ENCODE measurements at places on chromosomes 6 and 20.
A peak's percentile ranks its signal among the peaks of the same experiment; 100 is the strongest.

DNA sequence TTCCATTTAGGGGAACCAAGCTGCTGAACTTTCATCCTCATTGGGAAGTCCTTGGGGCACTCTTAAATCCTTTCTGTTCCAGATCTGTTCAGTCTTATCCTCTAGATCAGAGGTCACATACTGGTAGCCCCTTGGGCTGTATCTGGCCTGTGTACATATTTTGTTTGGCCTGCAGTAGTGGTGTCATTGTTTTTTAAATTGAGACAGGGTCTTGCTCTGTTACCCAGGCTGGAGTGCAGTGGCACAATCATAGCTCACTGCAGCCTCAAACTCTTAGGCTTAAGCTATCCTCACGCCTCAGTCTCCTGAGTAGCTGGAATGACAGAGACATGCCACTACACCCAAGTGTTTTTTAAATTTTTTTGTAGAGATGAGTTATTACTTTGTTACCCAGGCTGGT, 14.8 kb downstream of the RALY start:
- DNase-seq = no peak

- no peak for DNase-seq
These were observed 17.5 kb downstream of the MMP24 start for GRCh38 chr20:35243986-35244385.

DNA sequence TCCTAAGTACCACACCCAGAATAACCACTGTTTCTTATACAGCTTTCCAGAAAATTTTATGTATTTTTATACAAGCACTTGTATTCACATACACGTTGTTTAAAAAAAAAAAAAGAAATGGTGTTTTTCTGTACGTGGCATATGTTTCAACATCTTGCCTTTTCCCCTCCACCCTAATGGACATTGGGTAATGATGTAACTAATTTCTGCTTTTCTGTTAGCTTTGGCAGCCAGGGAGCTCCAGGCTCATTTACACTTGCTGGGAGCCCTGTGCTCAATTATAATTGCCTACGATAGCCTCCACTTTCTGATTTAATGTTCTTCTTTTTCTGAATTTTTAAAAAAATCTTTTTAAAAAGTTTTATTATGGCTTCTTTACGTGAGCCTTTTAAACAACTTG, 352.4 kb downstream of the UTRN start:
- DNase-seq = no peak

DNA sequence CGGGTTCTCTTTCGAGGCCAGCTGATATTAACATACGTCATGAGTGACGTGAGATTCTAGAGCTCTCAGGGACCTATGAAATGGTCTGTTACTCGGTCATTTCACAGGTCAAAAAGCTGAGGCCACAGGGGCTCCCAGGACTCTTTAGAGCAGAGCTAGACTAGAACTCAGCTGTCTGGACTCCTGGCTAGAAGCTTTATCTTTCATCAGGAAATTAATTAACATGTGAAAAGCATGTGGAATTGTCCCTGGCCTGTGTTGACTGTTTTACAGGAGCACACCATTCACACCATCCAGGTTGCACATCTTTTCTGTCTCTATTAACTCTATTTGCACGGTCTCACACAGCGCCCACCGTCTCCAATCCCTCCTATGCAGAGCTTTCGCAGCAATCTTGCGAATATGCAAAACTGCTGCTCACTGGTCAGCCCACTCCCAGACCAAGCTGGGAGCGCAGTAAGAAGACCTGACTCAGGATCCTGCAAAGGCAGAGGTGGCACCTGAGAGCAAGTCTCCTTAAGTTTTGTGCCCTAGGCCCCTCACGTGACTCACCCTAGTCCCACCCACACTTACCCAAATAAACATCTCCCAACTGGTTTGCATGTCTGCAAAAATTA, 522.5 kb downstream of the CD83 start:
- DNase-seq = no peak

DNA sequence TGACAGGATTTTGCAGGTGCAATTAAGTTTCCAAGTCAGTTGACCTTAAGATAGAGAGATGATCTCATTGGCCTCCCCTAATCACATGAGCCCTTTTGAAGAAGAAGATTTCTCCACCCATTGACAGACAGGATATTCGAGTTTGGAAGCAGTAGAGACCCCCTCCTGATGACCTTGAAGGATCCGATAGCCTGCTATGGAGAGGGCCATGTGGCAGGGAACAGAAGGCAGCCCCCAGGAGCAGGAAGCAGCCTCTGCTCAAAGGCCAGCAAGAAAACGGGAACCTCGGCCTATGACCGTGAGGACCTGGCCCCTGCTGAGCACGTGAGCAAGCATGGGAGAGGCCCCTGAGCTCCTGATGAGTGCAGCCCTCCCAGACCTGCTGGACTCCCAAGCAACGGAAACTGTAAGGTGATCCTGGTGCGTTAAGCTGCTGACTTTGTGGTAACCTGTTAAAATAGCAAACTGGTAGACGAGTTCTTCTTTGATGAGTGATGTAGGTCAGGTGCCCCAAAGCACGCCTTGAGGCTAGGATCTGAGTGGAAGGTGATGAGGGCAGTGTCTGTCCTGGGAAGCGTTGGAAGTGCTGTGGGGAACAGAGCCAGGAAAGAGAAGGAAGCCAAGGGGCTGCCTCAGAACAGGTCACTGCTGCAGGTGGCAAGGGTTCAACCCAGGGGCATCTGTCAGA, 18.5 kb upstream of the TUBB2A start:
- DNase-seq = no peak

- no peak for DNase-seq
These were observed 41.6 kb downstream of the VSTM2L start for GRCh38 chr20:37944456-37944981.

- peak; percentile 59 for DNase-seq
These were observed 8.6 kb downstream of the NKX2-2 start for GRCh38 chr20:21505161-21505809.

- no peak for DNase-seq
These were observed 143.8 kb downstream of the ERMARD start for GRCh38 chr6:169895000-169895759.

GRCh38 chr20:4193069-4193452, 177.7 kb upstream of the RNF24 start:
- no peak for DNase-seq

DNA sequence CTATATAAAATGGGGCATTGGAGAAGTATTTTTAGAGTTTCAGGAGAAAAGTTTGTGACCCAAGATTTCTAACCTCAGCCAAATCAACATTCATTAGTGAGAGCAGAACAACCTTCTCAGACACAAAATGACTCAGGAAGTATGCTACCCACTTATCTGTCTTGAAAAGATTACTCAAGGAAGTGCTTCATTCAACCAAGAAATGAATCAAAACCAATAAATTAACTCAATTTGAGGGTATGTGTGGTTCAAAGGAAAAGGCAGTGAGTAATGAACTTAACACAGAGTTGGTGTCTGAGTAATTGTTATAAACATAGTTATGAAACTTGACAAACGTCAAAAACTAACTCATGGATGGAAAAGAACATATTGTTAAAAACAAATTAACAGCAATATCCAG, 227.6 kb downstream of the HAO1 start:
- no peak for DNase-seq

GRCh38 chr6:36353411-36353915, 16.8 kb upstream of the BNIP5 start:
- DNase-seq = peak; percentile 29

All from cardiac fibroblast (primary cell).